Activated B cell treated with CpG ODN at 0.5 μM for 24 hours (primary cell): ENCODE measurements at places on chromosomes 5 and 9.
A peak's percentile ranks its signal among the peaks of the same experiment; 100 is the strongest.

DNA sequence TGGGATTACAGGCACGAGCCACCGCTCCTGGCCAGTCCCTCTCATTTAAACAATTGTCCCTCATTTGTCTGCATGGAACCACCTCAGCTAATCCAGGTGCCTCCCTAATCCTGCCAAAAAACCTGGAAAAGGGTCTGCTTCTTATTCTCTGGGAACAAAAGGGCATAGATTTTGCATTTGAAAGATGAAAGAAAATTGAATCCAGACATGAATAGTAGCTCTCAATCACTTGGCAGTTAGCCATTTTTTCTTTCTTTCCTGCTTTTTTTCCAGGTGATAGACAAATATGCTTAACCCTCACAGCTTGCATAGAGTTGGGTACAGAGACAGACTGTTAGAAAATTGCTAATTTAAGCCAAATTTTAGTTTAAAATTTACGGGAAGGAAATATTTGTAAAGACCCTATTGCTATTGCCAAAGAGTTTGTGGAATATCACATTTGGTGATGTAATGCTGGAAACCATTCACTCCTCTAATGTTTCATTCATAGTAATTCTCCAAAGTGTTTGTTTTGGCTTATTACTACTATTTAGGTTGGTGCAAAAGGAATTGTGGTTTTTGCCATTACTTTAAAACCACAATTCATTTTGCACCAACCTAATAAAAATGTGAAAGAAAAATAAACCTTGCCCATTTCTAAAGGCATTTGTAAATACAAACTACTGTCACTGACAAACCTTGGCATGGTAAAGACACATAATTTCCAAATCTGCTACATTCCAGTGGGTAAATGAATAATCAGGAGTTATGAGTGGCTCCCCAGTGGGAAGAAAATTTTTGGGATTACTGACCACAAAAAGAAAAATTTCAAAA, 80.5 kb upstream of the JAK2 start:
- no peak for DNase-seq

DNA sequence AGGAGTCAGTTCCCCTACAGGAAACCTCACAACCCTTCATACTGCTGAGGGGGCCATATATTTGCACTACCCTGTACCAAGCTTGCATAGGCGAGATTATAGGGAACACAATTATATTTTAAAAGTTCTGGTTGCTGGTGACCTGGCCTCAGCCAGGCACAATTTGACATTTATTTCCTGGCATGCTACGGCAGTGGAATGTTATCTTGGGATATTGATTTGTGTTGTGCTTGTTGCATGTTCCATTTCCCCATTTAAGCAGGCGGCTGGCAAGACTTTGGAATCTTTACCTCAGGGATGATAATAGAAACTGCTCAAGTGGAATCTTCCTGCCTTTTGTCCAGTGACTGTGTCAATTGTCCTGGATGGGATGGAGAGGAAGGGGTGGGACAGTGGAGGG, 67.0 kb upstream of the RPS23 start:
- no peak for DNase-seq

GRCh38 chr9:95771556-95772246, 103.8 kb upstream of the ERCC6L2 start:
- no peak for DNase-seq

GRCh38 chr5:10151656-10152055, 98.0 kb downstream of the ATPSCKMT start:
- DNase-seq = no peak

DNA sequence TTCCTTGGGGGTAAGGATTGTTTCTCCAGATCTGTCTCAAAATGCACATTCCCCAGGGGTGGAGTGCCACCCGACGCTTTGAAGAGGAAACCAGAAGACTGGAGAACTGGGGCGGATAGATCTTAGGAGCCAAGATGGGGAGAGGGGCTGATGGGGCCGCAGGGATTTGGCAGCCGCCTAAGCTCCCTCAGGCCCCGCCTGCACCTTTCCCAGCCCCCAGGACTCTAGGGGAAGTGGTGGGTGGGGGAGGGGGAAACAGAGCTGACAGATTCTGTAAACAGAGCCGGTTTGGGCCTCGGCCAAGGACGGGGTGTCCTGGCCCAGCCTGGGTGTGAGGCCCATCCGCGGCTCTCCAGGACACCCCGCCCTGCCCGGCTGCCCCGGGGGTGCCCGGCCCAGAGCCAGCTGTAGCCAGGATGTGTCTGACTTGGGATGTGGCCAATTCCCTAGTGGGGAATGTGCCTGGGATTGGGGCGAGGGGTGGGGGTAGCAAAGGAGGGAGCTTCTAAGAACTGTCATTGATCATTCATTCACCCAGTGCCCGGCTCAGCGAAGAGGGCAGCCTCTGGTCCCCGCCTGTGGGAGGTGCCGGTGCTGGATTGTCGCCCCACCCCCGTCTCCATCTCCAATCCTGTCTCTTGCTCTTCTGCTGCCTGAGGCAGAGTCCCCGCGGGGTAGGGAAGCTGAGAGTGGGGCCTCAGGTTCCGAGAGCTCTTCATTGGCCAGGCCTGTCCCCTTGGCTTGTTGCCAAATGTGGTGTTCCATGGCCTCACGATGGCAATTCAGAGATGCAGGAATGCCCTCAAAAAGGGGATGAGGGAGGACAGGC, 54.8 kb upstream of the CDKN2AIPNL start:
- peak; percentile 32 for DNase-seq

DNA sequence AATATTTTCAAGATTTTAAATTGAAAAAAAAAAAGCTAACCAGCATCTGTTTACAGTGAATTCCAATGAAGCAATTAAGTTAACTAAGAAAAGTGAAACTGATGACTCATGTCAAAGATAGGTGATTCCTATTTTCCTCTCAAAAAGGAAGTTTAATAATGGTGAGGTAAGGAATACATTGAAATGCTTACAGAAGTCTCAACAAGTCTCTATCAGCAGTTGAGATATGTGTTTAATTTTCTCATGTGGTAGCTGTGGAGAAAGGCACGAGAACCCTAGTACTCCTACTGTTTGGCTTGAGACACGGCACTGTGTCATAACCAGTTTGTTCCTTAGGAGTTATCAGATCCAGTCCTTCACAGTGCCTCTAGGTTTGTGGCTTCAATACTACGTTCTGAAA, 114.5 kb downstream of the SLC25A46 start:
- no peak for DNase-seq

DNA sequence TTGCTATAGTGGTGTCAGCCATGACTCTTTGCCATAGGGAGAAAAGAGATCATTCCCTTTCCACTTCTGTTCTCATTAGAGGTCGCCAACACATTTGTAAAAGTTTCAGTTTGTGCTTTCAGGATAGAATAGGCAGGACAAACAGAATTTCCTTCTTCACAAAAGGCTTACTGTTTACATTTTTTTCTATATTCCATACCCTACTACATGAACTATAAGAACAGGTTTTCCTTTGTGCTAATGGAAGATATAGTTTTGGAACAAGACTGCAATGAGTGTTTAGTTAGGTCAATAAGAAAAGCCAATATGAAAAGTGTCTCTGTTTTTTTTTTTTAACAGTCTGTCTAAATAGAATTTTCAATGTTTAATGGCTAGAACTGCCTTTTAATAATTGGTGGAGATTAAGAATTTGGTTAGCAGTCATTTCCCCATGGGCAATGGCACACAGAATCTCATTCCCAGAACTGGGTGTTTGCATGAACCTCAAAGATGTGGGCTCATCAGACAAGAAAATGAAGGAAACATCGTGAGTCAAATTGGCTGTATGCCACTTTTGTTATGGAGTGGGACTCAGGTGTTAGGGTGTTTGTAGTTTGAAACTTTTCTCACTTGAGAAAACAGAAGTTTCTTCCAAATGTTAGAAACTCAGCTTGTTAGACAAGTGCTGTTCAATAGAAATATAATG, 75.2 kb upstream of the PRLR start:
- no peak for DNase-seq

GRCh38 chr5:16810208-16810854, 125.8 kb downstream of the MYO10 start:
- no peak for DNase-seq

GRCh38 chr9:79569814-79570447, 1.8 kb upstream of the TLE4 start:
- no peak for DNase-seq

DNA sequence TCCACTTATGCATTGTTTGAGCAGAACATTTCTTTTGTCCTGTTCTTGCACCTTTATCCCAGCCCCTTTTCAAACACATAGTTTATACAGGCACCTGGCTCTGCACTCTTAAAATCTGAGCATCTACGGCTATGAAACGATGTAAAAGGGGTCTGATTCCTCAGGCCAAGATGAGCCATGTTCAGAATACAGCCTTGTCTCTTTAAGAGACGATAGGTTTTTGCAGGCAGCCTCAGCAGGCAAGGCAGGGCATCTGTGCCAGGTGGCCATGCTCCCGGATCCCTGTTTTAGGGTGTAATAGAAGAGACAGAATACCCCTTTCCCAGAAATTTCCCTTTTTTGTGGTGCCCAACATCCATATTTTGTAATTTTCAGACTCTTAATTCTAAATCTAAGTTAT, 89.1 kb upstream of the NFIB start:
- DNase-seq = no peak

- no peak for DNase-seq
Measured at GRCh38 chr5:150497274-150497988, 10.5 kb upstream of the NDST1 start.

DNA sequence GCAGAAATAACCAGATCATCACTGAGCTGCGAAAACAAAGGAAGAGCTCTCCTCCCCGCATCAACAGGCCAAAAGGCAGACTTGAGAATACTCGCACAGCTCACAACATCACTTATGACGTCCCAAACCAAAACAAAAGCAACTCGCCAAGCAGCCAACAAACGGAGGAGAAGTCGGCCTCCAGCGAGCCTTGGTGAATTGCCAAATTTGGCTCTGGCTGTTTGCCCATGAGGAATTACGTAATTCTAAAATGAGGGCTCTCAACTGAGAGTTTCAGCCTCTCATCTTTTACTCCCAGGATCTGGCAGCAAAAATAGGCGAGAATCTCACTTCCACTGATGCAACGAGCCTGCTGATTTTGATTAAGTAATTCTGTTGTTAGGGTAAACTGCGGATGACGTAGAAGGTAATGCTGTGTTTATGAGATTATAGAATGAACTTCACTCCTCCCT, 51.7 kb upstream of the SEMA6A start:
- no peak for DNase-seq

- no peak for DNase-seq
Measured at GRCh38 chr9:97041898-97042297, 3.0 kb upstream of the CTSV start.

DNA sequence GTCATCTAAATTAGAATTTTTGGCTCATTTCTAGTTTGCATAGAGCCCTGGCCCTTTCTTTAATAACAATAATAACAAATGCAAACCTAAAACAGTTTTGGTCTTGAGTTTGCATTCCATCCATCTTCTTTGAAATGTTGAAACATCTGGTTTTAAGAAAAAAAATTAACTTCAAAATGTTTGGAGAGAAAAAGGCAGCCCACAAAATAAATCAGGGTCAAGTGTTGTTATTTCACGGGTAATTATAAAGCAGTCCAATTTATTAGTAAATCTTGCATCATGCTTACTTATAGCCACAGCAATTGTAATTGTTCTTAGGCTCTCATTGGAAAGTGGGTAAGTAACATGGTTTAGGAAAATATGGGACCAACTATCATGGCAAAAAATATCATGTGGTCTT, 247.0 kb upstream of the MEF2C start:
- DNase-seq = no peak

GRCh38 chr5:134533115-134533815, 7.8 kb downstream of the JADE2 start:
- DNase-seq = no peak

DNA sequence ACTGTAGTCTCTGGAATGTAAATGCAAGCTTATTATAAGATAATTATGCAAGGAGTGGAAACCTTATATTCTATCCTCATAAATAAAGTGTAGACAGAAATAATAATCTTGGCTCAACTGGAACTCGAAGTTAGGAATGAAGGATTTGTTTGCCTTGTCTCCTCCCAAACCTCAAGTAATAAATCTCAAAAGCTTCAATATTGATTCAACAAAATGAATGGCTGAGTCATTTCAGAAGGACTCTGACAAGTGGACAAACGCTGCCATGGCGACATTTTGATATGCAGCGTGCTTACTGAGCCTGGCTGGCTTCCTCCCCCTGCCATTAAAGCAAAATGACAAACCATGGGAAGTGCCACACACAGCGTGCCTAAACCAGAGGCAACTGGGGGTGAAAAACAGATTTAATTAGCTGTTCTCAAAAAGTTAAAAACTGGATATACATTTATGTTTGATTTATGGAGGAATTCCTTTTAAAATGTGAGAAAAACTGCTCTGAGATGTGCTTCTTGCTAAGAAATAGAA, 10.5 kb upstream of the ADGRV1 start:
- no peak for DNase-seq

GRCh38 chr9:130045725-130046450, 2.9 kb upstream of the FNBP1 start:
- no peak for DNase-seq

DNA sequence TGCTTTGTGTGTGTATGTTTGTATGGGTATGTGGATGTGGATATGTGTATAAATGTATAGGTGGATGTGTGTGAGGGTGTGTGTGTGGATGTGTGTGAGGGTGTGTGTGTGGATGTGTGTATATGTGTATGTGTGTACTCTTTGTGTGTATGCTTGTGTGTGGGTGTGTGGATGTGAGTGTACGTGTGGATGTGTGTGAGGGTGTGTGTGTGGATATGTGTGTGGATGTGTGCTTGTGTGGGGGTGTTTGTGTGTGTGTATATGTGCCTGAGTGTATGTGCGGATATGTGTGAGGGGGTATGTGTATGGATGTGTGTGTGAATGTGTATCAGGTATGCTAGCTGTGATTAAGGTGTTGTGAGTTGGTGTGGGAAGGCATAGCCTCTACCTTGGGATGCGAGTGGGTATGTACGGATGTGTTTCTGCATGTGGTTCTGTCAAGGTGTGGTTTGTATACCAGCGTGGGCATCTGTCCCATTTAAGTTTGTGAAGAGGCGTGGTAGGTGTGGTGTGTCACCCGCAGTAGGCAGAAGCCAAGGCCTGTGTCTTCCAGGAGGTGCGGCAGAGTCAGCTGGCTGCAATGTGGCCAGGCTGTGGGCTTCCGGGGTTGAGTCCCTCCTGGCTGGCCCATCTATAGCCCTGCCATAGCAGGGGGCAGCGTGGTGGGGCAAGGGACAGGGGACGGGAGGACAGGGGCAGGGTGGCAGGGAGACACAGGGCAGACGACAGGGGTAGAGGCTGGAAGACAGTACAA, 155.8 kb downstream of the DAB2IP start:
- DNase-seq = no peak

GRCh38 chr5:156182174-156182967, 144.6 kb upstream of the SGCD start:
- DNase-seq = no peak

GRCh38 chr5:96509316-96509715, 76.3 kb upstream of the PCSK1 start:
- no peak for DNase-seq

GRCh38 chr9:101200852-101201251, 172.3 kb downstream of the PLPPR1 start:
- DNase-seq = no peak

DNA sequence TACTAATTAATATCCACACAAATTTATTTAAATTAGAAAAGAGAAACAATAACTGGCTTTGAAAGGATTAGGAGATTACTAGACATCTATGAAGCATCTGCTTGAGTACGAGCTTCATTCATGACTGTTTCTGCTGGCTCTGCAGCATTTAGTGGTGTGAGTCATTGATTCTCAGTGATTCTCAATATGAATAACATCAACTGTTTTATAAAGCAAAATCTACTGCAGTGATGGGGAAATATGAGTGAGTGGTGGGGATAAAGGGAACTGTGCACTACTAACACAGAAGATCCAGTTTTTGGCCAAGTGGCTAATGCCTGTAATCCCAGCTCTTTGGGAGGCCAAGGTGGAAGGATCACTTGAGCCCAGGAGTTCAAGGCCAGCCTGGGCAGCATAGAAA, 8.4 kb downstream of the FNBP1 start:
- no peak for DNase-seq
